ENCODE measurements at places on chromosomes 1 and 21.

DNA sequence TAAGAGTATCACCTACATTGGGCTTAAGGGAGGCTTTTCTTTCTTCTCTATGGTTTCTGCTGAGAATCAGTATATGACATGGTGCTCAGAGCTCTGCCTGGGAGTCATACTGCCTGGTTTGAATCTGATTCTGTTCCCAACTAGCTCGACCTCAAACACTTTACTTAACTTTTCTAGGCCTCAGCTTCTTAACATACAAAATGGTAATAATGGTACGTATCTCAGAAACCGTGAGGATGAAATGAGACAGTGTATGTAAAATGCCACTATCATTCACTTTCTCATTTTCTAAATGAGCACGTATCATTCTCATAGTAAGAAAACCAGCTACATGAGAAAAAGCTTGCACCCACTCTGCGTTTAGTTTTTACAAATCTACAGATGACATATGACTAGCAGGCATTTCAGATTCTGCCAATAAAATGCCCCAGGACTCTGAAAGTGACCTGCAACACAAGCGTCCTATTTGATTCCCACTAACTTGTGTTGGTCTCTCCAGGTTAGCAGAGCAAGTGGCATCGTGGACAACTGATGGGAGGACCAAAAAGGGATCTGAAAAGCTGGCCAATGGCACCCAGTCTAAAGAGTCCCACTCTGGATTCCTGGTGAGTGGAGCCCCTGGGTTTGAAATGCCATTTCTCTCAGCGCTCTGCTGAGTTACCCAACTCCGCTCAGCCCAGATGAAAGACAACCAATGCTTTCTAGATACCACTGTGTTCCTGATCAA lies 6.1 kb downstream of the CTNNBIP1 start:
- no peak for DNase-seq

- DNase-seq: no peak
Observed at GRCh38 chr1:85865213-85865612, 157.0 kb upstream of the ZNHIT6 start.

DNA sequence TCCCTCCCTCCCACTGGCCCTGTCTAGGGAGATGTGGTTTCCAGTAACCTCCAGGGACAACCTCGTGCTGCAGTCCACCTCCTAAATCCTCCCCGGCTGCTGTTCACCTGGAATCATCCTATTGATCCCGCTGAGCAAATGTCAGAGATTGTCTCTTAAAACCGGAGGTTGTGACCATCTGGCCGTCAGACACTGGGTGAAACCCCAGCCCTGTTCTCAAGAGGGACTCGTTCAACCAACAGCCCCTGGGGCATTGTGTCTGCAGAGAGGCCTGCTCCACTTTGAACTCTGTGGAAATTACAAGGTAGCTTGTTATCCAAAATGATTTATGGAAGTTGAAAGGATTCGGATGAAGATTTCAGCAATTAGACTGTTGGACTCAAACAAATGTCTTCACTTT lies 498.0 kb downstream of the MATN1 start:
- no peak for DNase-seq

DNA sequence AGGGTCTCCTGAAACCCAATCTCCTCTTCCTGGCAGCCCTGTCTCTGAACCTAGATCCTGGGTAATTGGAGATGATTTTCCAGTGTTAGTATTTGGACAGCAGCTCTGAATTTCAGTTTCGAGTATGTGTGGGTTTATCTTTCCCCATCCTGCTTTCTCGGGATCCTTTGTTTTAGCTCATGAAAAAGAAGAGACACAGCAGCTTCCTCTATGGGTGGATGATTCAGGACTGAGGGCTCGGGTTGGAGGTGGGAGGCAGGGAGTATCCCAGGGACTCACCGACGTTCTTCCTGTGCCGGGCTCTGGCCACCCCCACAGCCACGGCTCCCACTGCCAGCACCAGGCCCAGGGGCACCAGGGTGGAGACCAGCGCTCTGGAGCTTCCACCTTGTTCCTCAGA lies 10.4 kb upstream of the FCMR start:
- no peak for DNase-seq

DNA sequence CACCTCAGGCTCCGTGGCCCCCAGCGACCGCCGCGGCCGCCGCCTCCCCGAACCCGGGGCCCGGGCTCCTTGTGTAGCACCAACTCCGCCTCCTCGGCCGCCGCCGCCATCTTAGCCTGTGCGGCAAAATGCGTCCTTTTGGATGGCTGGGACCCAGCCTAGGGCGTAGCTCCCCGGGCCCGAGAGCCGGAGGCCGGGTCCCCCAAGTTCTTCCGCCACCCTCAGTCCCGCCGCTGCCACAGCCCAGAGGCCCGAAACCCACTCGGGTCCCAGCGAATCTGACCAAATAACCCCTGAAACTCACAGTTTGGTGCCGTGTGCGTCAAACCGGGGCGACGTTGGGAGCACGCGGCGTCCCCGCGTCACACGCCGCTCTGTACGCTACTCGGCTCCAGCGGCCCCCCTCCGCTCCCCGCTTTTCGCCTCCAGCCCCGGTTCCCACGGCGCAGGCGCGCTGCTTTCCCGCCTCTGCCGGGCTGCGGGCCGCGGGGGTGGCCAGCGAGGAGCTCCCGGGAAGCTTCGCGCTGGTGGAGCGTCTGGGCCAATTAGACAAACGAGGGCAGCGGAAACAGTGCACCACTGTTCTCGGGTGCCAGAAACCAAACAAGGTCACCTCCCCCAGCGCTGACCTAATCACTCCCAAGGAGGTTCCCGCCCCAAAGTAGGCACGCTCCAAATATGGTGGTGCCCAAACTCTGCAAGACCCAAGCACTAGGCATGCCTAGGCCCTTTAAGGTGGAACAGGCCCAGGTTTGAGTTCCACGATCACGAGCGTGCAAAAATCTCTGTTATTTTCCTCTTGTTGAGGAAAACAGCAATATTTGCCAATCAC lies at the start of gene ZNF644:
Gene ZNF644 (minus strand): TSS at position 350 of the 832 bp plus-strand sequence. CDS start 39,682 bp downstream, outside the sequence.
- DNase-seq: peak; percentile 82

GRCh38 chr1:154316704-154317103 lies 4.2 kb upstream of the AQP10 start:
- DNase-seq: no peak

DNA sequence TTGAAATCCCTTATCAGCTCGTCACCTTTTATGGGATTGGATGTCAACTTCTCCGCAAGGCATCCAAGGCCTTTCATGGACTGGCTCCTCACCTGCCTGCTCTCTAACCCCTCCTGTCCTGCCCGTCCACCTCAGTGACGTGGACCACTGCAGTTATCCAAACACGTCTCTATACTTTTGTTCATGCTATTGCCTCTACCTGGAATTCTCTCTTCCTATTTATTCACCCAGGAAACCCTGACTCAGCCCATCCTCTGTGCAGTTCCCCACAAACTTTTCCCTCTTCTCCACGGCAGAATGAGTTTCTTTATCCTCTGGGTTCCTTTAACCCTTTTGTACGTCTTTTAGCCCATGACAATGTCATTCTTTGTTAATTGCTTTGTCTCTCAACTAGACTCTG lies 5.1 kb upstream of the UTP25 start:
- DNase-seq: no peak

DNA sequence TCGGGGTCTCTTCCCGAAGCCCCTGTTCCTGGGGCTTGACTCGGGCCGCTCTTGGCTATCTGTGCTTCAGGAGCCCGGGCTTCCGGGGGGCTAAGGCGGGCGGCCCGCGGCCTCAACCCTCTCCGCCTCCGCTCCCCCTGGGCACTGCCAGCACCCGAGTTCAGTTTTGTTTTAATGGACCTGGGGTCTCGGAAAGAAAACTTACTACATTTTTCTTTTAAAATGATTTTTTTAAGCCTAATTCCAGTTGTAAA lies 158.7 kb downstream of the RUNX1 start:
- DNase-seq: no peak

- DNase-seq: peak; percentile 66
Observed at GRCh38 chr1:52141513-52142219, at the start of gene ZFYVE9. TSS of gene ZFYVE9 (plus strand) at chr1:52142089. CDS start at chr1:52233207, 91,118 bp downstream.

- DNase-seq: no peak
Observed at GRCh38 chr1:33927721-33928120, 63.8 kb downstream of the HMGB4 start.

- no peak for DNase-seq
Observed at GRCh38 chr1:151958959-151959358, 34.7 kb downstream of the S100A10 start.

DNA sequence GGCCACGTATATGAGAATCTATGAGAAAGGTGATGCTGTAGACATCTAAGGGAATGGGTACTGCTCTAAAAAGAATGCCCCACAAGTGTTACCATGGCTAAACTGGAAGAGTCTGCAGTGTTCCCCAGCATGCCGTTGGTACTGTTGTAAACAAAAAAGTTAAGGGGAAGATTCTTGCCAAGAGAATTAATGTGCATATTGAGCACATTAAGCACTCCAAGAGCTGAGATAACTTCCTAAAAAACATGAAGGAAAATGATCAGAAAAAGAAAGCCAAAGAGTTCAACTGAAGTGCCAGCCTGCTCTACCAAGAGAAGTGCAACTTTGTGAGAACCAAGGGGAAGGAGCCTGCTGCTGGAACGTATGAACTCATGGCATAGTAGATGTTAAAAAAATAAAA lies 40.8 kb downstream of the PLPP3 start:
- no peak for DNase-seq

GRCh38 chr1:191693797-191694196 lies 464.5 kb upstream of the RGS18 start:
- no peak for DNase-seq

- DNase-seq: no peak
Observed at GRCh38 chr1:167373398-167373797, 144.9 kb downstream of the CD247 start.

GRCh38 chr1:214251354-214251753 lies 29.6 kb upstream of the SMYD2 start:
- no peak for DNase-seq

DNA sequence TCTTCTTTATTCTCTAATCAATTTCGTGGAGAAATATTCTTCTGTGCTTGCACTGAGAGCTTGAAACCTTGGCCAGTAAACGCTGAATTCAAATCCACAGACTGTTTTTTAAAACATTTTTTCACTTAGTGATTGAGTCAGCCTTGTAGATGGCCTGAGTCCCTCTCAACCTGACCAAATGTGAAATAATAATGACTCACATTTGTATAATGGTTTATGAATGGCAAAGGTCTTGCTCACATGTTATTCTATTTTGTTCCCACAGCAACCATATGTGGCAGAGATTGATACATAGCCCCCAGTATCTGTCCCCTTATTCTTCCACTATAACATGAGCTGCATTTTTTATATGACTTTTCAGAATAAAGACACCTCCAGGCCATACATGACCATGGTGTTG lies 47.8 kb upstream of the CCDC190 start:
- no peak for DNase-seq

- DNase-seq: no peak
Observed at GRCh38 chr1:232186931-232187330, 443.0 kb downstream of the SIPA1L2 start.

DNA sequence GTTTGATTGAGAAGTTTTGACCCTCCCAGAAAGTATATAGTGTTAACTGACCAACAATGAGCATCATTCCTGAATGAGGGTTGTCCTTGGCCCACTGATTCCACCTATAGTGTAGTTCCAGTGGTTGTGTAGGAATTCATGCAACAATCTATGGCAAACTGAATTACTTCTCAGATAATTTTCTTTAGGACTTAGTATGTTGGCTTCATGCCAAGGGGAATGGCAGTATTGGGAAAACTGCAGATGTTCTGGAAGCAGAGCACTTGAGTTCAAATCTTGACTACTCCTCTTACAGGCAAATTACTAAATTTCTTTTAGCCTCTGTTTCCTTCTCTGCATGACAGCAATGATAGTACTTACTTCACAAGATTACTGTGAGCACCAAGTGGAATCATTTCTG lies 65.8 kb downstream of the LRIG2 start:
- no peak for DNase-seq

DNA sequence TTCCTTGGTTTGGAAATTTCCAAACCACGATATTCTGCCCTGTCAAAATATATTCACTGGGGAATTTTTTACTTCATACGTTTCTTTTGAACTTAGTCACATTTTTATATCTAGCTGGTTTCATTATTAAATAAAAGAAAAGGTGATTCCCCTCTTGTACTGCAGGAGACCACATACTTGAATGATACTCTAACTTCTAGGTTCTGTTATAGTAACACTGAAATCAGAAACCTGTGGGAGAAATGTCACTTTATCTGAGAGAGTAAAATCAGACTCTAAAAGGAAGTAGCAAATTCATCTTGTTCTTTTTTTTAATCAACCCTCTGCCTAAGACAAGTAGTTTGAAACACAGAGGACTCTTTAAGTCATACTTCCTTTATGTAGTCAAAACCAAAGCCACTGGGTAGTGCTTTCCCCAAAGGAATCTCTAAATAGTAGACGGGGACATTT lies 34.4 kb downstream of the MRPL39 start:
- DNase-seq: no peak

DNA sequence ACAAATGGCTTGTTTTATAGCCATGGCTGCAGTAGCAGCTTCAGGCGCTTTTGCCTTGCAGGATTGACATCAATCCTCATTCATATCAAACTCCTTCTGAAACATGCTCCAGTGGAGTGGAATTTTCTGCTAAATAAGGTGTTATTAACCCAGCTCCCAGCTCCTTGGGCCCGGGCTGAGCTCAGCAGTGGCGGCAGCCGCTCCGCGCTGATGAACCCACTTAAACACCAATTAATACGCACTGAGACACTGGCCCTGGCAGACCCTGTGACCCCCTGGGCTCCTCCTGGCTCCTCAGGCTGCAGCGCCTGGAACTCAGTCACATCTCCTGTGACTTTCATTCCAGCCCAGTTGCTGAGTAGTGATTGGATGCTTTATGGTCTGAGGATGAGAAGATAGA lies 137.4 kb upstream of the GRIK3 start:
- no peak for DNase-seq

DNA sequence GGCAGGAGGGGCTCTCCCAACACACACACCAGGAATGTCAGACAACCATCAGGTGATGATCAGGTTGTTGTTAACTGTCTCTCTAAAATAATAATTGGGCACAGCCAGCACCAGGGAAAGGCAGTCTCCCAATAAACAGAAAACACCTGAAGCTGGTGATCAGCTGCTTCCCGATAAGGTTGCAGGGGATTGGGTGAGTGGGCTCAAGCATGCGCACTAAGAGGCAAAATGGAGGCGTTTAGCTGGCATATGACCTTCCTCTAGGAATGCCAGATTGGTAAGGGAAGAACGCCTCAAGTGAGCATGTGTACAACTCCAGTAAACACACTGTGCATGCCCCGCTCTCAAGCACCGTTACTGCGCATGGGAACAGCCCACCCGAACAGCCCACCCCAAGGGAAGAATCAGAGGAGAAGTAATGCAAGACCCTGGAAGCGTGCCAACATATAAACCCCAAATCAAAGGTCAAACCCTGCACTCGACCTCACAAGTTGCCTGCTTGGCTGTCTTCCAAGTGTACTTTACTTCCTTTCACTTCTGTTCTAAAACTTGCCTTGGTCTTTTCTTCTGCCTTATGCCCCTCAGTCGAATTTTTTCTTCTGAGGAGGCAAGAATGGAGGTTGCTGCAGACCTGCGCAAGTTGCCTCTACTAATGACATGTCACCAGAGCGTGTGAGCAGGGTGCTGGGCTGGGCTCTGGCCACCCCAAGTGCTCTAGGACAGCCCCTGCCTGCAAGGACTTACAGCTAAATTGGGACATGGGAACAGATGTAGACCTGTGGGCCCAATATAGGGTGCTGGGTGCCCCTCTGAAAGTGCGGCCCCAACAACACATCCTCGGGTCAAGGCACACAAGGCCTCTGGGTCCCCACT lies 200.8 kb downstream of the RHOU start:
- DNase-seq: no peak

GRCh38 chr1:34549199-34549598 lies 205.6 kb upstream of the GJB5 start:
- DNase-seq: no peak

GRCh38 chr1:18468570-18468969 lies 12.2 kb upstream of the KLHDC7A start:
- DNase-seq: no peak

GRCh38 chr1:151458802-151459330 lies 428 bp downstream of the POGZ start:
- DNase-seq: peak; percentile 52

GRCh38 chr1:237999426-238000052 lies 108.8 kb upstream of the ZP4 start:
- no peak for DNase-seq
